Activated CD4-positive, alpha-beta T cell treated with anti-CD3 and anti-CD28 coated beads, Interleukin-2, Interleukin-4, amounts not matched to agents 100 ng/mL and 50 ng/mL, durations not matched to agents 16 hours and 8 hours (primary cell): ENCODE measurements at places on chromosomes 2 and 18.

DNA sequence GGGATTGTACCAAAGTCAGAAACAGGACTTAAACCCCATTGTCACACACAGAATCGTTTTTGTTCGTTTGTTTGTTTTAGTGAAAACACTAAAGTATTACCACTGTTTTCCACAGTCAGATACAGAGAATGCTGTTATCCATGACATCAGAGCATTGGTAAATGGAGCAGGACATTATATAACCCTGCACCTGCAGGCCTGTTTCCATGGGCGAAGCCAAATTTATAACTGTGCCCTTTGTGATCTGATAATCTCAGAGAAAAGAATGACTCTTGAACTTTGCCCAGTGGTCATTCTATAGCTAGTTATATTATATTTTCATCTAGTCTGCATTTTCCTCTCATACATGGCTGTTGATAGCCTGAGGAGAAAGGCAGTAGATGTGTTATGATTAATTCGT, 217.6 kb downstream of the TMEM182 start:
- DNase-seq: no peak

DNA sequence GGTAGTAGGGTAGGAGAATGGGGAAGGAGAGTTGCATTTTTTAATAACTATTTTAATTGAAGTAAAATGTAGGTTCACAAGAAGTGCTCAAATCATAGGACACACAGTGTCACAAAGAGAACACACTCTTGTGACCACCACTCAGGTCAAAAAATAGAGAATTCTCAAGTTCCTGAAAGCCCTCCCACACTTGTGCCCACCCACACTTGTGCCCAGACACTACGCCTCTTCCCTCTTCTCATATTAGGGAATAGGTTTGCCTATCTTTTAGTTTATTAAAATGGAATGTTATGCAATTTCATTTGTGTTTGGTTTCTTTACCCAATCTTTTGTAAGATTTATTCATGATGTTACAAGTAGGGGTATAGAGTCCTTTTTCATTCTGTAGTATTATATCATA, 67.2 kb downstream of the UGGT1 start:
- no peak for DNase-seq

DNA sequence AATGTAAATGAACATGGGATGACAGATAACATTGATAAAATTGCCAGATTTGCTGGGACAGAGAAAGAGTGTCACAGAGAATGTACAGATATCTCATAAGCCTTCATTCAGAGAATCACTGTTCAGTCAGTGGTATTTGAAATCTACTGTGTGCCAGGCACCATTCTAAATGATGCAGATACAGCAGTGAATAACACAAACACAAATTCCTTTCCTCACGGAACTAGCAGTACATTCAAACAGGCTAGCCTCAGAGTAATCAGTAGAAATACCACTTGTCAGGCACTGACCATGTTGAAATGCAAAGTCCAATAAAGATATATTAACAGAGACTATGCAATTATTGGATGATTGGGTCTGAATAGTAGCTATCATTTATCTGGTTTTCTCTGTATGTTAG, 211.0 kb downstream of the RDH14 start:
- no peak for DNase-seq

DNA sequence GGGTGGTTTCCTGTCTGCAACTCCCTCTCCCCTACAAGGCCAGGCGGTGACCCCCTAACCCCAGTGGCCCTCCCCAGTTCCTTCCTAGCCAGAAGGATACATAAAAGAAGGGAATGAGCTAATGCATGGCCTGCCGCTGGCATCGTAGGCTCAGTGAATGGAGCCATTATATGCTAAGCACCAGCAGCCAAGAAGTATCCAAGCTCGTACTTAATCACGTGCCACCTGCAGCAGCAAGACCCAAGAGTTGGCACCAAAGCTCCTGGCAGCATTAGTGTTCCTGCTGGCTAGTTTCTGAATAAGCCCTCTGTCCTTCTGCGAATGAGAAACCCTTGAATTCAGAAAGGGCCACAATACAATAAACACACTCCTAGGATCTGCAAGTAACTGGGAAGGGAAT, 4.3 kb downstream of the DBI start:
- no peak for DNase-seq

GRCh38 chr2:118202707-118203303, 114.5 kb downstream of the INSIG2 start:
- DNase-seq: peak; percentile 57

DNA sequence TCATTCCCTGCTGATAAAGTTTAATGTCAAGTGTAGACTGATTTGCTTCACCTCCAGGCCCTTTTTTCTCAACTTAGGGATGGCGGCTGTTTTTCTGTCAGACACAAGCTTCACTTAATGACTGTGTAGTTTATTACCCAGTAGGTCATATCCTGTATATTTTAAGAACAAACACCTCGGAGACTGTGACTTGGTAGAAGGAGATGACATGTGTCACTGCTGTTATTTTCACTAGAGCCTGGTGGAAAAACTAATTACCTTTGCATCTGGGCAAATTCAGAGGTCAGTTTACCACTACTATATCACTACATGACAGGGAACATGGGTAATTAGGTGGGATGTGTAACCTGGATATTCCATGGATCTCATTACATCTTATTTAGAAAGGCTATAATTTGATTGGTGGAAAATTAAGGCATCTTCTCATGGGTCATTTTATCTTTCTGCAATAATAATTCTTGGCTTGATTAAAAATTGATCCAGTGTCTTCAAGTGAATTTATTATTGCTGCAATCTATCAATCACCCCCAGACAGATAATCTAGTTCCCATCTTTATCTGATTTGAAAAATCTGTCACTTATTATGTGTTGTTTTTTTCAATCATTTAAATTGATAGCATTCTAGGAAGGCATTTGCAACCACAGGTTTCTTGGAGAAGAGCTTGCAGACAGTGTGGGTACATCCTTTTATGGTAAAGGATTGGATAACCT, 353.8 kb upstream of the SPRED2 start:
- DNase-seq: no peak

GRCh38 chr2:199470672-199471442, 13.1 kb upstream of the SATB2 start:
- no peak for DNase-seq

DNA sequence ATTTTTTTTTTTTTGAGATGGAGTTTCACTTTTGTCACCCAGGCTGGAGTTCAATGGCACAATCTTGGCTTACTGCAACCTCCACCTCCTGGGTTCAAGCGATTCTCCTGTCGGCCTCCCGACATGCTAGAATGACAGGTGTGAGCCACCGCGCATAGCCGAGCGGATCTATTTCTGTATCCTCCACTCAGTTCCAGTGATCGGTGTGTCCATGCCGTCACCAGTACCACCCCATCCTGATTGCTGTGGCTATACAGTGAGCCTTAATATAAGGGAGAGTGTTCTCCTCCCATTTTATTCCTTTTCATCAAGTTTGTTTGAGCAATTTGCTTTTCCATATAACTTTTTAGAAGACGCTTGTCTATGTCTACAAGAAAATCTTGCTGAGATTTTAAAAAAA, 35.2 kb downstream of the RFX8 start:
- DNase-seq: no peak

DNA sequence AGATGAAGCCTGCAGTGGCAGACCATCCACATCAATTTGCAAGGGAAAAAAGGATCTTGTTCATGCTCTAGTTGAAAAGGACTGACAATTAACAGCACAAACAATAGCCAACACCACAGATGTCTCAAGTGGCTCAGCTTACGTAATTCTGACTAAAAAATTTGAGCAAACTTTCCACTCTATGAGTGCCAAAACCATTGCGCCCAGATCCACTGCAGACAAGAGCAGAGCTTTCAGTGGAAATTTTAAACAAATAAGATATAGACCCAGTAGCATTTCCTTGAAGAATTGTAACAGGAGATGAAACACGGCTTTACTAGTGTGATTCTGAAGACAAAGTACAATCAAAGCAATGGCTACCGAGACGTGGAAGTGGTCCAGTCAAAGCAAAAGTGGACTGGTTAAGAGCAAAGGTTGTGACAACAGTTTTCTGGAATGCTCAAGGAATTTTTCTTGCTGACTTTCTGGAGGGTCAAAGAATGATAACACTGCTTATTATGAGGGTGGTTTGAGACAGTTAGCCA, 12.0 kb upstream of the ZNF396 start:
- no peak for DNase-seq

DNA sequence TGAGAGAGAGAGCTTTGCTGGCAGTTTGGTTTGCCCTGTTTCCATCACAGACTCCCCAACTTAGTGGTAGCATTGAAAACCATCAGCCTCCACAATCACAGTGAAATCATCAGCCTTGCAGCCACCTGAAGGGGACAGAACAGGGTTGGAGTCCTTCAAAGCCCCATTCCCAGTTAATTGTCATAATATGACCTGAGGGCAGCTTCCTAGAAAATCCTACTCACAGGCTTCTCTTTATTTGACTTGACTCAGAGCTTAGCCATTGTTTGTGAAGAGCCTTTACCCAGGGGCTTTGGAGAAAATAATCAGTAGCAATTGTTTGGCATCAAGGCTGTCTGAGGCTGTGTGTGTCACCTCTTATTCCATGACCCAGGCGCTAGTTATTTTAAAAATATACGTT, 308.7 kb downstream of the CBLN2 start:
- no peak for DNase-seq

- no peak for DNase-seq
These were observed 224.6 kb downstream of the EPHA4 start for GRCh38 chr2:221347471-221347870.

- no peak for DNase-seq
These were observed 40.7 kb downstream of the INO80D start for GRCh38 chr2:206045251-206045650.

DNA sequence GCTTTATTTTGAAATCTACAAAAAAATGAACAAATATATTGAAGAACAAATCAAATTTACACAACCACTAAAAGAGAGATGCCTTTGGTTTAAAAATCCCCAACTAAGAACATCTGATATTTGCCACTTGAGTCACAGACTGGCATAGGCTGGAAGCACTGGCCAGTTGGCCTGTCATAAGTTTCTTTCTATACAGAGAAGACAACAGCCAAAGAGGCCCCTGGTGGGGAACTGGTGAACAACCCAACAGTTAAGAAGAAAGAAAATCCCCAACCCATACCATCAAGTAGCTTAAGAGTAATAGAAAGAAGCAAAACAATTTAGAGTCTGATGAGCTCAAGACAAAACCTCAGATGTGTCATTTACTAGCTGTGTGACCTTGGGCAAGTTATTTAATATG, 45.5 kb downstream of the OSR1 start:
- DNase-seq: no peak

DNA sequence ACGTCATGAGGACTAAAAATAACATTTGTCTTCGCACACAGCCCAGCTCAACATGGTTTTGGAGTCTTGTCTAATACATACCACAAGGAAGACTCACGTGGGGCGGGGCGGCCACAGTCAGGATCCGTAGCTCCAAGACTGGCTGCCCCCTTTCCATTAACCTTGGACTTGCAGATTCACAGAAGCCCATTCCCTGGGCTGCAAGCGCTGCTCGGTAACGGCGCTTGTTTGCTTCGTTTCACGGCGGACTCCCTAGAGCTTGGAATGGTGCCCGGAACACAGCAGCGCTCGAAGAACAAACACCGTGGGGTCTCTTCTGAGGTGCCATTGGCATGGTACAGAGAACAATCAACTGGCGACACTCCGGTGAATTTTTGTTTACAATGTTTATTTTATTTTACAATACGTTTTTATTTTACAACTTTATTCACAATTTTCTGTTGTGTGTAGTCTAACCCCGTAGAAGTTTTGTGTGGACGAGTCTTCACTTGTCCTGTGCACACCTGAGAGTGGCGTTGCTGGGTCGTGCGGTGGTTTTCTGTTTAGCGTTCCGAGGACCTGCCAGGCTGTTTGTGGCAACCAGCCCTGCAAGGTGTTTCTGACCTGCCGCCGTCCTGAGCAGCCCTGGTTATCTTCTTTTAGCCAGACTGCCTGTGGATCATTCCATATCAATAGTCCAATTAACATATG, 126.5 kb downstream of the GALR1 start:
- DNase-seq: no peak

GRCh38 chr2:175233135-175233719, 51.7 kb upstream of the ATP5MC3 start:
- DNase-seq: no peak

DNA sequence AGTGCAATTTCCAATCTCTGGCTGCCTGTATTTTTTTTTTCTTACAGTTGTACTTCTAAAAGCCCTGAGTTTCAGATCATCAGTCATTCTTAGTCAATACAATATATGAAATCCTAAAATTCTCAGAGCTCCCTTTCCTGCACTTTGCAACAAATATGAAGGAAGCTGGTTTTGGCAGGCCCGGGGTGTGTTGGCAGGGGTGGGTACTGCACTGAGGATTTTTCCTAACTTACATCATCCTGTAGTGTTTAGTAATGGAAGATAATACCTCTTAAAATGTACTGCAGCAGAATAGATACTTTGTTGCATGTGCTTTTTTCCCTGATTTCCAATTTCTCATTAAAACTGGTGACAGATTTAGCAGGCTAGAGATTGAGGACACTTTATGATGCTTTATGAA, 374.6 kb downstream of the PTH2R start:
- no peak for DNase-seq

- DNase-seq: no peak
These were observed 96.7 kb downstream of the CRIM1 start for GRCh38 chr2:36452260-36452659.

DNA sequence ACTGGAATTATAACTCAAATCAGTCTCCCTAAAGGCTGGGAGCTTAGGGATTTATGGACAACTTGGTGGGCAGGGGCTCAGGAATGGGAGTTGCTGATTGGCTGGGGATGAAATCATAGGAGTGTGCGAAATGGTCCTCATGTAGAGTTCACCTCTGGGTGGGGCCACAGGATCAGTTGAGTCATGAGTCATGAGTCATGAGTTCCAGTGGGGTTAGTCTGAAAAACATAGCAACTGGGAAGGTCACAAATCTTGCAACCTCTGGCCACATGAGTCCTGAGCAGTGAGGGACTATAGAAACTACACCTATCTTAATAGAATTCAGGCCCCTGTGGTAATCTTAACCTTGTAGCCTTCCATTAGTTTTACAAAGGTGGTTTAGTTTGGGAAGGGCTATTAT, 383.3 kb downstream of the RBM43 start:
- no peak for DNase-seq

GRCh38 chr2:158207354-158207753, 105.7 kb downstream of the UPP2 start:
- no peak for DNase-seq

- no peak for DNase-seq
These were observed 180.5 kb downstream of the HDAC4 start for GRCh38 chr2:239220341-239220740.

- DNase-seq: no peak
These were observed 142.3 kb downstream of the PIGN start for GRCh38 chr18:62044490-62045000.

DNA sequence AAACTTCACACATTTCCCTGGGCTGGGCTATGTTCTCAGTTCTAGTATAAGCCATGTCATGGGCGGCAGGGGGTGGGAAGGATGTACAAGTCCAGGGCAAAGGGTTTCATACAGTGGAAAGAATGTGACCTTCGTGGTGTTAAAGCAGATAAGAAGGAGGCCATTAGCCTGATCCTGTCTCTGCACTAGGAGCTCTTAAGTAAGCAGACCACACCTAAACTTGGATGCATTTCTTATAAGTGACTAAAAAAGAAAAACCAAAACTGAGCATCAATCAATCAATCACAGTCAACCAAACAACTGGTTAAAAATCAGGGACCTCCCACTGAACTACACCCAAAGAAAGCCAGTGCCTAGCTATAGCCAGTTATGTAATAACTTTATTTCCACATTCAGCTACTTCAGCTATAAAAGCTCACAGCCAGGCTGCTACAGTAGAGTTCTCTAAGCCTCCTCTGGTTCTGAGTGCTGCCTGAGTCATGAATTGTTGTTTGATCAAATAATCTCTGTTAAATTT, 46.8 kb upstream of the RIOK3 start:
- DNase-seq: no peak
